ENCODE measurements at places on chromosomes 2 and 18.

- DNase-seq = no peak
These were observed 11.7 kb upstream of the C18orf63 start for GRCh38 chr18:74303936-74304335.

GRCh38 chr2:76268484-76268883 lies 557.8 kb upstream of the GCFC2 start:
- DNase-seq = no peak

DNA sequence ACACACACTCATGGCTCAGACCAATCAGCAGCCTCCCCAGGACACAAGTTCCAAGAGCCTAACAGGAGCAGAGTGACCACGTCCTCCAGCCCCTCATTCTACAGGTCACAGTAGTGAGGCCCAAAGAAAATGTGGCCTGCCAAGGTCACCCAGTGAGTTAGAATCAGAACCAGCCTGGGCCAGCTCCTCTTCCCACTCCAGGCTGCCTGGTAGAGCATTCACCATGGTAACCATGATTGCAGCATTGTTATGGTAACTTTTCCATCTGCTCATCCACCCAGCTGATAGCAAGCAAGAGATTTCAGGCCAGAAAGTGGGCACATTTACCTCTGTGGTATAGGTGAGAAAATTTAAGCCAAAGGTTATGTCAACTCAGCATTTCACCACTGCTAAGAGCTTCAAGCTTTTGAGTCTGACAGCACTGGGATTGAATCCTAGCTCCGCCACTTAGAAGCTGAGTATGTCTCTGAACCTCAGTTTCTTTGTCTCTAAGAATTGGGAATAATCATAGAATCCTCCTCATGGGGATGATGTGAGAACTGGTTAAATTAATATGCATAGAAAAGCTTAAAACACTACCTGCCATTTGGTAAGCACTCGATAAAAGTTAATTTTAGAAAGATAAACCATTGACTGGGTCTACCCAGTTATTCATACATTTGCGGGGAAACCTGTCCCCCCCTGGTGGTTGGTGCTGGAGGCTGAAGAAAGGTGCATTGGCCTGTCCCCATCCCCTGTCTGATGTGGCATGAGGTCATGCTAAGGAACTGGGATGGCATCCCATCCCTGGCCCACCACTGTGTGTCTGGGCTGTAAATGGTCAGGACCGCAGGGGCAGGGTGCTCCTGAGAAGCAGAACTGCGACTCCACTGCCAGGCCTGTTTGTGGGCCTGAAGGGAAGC lies 181.5 kb downstream of the KLHL29 start:
- DNase-seq = no peak

GRCh38 chr18:48607056-48607984 lies 68.5 kb downstream of the CTIF start:
- DNase-seq = no peak

- DNase-seq = no peak
These were observed 35.4 kb upstream of the ARMC9 start for GRCh38 chr2:231163011-231163410.

- no peak for DNase-seq
These were observed 3.8 kb downstream of the TGIF1 start for GRCh38 chr18:3453540-3454364.

DNA sequence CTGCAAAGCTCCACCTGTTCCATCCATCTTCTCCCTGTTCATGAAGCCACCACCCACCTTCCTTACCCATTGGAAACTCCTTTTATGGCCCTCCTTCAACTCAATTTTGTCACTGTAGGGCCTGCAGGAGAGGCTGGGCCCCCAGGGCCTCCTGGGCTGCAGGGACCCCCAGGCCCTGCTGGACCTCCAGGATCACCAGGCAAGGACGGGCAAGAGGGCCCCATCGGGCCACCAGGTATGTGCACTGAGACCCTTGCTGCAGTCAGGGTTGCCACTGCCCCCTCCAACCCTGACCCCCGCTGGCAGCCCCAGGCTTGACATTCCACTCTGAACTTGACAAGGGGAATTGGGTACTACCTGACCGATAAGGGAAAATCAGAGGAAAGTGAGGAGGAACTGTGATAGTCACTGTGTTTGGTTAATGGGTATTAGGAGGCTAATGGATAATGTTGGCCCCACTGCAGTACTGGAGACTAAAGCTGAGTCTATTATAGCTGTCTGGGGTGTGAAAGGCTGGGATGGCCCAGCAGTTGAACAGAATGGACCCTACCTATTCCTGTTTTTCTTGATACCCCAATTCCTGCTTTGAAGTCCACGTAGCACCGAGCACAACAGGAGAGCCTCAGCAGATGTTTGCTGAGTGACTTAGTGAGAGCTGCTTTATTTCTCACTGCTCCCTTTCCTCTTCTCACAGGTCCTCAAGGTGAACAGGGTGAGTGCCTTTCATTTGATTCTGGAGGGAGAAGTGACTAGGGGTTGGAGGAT lies 2.1 kb upstream of the KHK start:
- no peak for DNase-seq

- DNase-seq = no peak
These were observed 242.3 kb downstream of the PTPRM start for GRCh38 chr18:7809455-7809854.

DNA sequence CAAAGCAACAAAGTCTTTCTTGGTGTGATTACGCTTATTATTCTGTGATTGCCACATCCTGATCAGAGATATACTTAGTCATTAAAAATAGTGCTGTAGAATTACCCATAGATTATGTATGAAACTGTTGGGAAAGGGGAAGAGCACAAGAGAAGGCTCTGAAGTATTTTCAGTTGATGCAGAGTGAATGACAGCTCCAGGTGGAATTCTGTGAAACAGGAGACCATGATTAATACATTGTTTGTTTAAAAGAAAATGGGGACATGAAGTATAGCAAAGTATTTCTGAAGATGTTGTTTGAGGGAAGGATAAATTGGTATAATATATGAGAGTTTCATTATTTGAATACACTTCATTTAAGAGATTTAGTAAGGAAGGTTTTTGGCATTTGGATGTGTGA lies 307.6 kb upstream of the CDH20 start:
- no peak for DNase-seq

DNA sequence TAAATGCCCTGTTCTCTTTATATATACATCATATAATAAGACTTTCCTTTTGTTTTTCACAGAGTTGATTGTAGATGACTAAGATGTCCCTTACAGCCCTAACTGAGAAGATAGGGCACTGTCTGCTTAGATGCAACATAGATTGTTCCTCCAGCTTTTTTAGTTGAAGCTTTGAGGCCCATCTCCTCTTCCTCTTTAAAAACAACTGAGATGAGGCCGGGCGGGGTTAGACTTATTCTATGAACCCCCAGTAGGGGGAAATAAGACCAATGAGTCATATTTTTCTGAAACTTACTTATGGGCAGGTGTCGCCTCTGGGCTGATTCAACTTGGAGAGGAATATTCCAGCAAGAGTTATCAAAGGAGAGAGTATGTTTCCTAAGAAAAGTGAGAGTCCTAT lies 84.6 kb downstream of the FBXO15 start:
- DNase-seq = no peak

DNA sequence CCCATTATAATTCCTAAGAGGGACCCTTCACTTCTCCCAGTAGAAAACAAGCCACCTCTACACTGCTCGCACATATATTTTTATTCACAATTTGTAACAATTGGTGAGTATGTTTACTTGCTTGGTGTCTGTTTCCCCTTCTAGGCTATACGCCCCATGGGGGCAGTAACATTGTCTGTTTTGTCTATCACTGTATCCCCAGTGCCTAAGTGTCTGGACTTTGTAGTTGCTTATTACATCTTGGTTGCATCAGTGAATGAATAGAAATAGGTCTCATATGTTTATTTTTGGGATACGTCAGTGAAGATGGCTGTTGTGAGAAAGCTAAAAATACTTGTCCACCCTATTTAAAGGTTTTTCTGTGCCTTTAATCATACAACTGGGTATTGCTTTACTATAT lies 87.4 kb upstream of the ITGB6 start:
- DNase-seq = no peak

DNA sequence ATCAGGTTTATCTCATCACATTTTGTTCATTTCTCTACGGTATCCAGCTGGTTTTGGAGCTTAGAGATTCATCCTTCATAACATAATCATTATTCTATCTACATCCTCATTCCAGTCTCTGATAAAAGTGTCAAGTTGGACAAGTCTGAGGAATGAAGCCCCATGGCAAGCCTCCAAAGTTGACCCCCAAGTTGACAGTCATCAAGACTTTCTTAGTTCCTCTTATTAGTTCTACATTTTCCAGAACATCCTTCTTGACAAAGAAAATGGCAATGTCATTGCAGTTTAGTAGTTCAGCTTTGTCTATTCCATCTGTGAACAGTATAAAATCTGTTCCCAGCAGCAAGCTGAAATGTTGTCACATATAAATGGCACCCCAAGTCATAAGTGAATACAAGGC lies 4.5 kb upstream of the TMSB10 start:
- DNase-seq = no peak

DNA sequence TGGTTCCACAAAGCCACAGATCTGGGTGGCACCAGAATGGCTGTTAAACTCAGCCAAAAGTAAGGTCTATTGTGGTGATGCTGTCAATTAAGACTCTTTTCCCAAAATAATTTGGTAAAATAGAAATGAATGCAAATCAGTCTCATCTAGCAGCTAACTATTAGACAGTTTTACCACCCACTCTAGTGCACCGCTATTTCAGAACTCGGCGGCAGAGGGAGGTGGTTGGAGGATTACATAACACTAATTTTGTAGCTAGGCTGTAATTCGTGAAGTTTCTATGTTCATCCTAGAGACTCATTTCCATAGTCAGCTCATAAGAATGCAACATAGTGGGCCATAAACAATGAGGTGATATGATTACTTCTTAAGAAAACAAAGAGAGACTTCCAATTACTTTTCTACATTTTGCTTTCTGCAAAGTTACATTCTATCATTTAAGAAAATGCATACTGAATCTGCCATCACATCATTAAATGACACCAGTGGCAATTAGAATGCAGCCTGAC lies 413.8 kb downstream of the FBXO15 start:
- DNase-seq = no peak

All from GM06990 (cell line).